Activated CD8-positive, alpha-beta memory T cell treated with anti-CD3 and anti-CD28 coated beads for 48 hours (primary cell): ENCODE measurements at places on chromosomes 11 and 22.

GRCh38 chr22:23453277-23453676 lies 126.8 kb downstream of the IGLL1 start:
- DNase-seq = no peak

DNA sequence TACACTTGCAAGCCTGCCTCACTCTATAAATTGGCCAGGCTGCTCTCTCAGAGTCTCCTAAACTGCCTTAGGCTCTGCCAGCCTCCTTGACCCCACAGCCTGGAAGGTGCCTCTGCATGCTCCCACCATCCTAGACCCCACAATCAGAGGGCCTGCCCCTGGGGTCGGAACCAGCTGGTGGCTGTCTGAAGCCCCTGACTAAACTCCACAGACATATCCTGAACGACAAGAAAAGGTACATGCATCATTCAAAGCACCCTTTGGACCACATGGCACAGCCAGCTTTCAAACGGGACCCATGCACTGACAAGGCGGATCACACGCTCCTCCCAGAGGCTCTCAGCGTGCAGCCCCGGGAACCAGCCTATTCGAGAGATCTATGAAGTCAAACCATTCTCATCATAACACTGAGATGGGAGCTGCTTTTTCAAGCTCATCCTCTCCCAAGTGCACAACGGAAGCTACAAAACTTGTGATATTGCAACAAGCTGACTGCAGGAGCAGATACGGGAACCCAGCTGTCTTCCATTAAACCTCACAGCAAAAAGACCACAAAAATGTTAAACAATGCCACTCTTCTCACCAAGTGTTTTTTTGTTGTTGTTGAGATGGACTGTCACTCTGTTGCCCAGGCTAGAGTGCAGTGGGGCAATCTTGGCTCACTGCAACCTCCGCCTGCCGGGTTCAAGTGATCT lies 8.1 kb downstream of the SHANK2 start:
- no peak for DNase-seq

- peak; percentile 40 for DNase-seq
Observed at GRCh38 chr11:128232588-128232987, 354.8 kb downstream of the ETS1 start.

DNA sequence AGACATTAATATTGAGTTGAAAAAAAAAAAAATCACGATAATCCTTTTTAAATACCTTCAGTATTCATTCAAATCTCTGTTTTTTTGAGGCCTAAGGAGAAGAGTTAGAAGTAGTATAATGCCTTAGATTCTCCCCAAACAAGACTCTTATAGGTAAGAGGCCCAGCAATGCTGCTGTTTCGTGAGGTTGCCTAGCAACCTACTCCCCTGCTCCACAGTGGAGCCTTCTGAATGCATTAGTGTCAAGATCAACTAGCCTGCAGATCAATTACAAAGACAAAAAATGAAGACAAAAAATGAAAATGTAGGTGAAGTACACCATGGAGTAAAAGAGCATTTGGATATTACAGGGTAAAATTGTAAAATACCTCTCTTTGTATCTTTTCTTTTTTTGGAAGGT lies 229.8 kb upstream of the LUZP2 start:
- no peak for DNase-seq

- DNase-seq = no peak
Observed at GRCh38 chr11:102517670-102518069, 12.9 kb downstream of the MMP7 start.

GRCh38 chr22:42664976-42665831 lies 16.0 kb upstream of the CYB5R3 start:
- no peak for DNase-seq

DNA sequence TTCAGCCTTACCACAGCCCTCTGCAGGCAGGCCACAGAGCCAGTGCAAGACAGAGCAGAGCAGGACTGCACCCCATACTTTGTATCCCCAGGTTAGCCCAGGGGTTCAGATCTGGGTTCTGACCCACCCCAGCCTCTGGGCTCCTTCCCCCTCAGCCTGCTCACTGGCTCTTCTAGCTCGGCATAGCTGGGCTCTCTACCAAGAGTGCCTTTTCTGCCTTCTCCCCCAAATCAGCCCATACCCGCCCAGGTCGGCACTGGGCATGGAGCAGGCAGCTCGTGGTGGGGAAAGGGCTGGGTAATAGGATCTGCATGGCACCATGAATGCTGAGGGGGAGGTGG lies 8.3 kb downstream of the RELT start:
- DNase-seq = no peak

DNA sequence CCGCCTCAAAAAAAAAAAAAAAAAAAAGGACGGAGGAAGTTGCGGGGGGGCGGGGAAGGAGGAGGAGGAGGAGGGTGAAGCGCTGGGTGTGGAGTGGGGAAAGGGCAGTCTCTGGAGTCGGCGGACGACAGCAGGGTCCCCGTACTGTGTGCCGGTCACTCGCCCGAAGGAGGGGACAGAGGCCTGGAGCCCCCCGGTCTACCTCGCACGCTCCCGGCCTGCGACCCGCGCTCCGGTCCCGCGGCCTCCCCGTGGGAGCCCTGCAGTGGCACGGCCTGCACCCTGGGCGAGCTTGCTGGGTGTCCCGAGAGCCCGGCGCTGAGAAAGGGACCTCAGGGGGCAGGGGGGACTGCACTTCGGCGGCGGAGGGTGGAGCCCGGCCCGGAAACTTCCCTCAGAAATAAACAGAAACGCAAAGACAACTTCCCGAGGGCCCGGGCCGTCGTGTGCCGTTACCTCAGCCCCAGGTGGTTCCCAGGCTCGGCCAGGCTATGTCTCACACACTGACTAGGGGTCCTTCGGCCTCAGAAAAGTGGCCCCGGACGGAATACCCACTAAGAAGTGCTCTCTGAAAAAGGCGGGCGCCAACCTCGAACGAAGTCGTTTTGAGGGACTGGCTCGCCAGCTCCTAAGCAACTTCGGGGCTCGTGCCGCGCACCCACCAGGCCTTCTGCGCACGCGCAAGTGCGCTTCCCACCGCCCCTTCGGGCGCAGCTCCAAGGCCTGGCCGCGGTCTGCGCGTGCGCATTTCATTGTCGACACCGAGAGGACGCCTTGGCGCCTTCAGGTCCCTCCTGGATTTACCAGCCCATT lies at the start of gene MAJIN:
TSS of gene MAJIN (minus strand) at position 688 of the 813 bp plus-strand sequence. CDS start 12,703 bp downstream, outside the sequence.
- DNase-seq = peak; percentile 75

- no peak for DNase-seq
Observed at GRCh38 chr11:121437686-121438078, 14.4 kb upstream of the SORL1 start.

GRCh38 chr22:31363885-31364465 lies 17.8 kb upstream of the PATZ1 start:
- DNase-seq = no peak

GRCh38 chr11:109425554-109425953 lies 3.6 kb downstream of the C11orf87 start:
- DNase-seq = no peak

GRCh38 chr11:10996678-10997077 lies 138.8 kb upstream of the ZBED5 start:
- DNase-seq = no peak

GRCh38 chr11:134170919-134171281 lies 52.9 kb downstream of the NCAPD3 start:
- no peak for DNase-seq

DNA sequence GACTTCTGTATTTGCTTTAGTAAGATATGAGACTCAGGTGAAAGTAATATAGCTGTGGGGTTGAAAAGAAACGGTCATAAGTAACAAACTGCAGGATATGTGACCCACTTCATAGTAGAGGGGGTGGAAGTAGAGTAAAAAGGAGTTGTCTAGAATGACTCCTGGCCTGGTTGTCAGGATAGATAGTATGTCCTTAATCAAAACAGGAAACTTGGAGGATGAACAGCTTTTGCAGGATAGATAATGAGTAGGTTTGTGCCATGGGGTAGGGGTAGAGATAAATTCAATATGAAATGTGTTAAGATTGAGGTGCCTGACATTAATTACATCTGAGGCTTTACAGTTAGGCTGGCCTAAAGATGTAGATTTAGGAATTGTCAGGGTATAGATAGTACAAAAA lies 47.0 kb upstream of the B3GNT6 start:
- DNase-seq = no peak

- no peak for DNase-seq
Observed at GRCh38 chr22:36295247-36295646, 42.3 kb downstream of the APOL1 start.
